NCI-H748 treated with DMSO at 0.1 percent for 48 hours (cell line): ENCODE measurements at places on chromosomes 6 and 20.

- no peak for DNase-seq
Measured at GRCh38 chr6:122069932-122070331, 329.5 kb upstream of the HSF2 start.

DNA sequence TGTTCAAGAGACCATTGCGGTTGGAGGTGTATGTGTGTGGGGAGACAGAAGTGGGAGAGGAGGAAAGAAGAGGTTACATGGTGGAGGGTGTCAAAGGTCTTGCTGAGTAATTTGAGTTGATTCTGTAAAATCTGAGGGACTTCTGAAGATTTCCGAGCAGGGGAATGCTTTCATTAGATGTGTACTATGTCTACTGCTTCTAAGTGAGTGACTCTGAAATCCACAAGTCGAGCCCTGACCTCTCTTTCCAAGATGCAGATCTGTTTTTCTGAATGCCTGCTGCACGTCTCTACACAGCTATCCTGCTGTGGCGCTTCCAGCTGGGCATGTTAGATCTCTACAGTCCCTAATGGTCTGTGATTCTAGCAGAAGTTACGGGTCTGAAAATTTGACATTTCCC is 209.8 kb downstream of the ATXN1 start:
- no peak for DNase-seq

DNA sequence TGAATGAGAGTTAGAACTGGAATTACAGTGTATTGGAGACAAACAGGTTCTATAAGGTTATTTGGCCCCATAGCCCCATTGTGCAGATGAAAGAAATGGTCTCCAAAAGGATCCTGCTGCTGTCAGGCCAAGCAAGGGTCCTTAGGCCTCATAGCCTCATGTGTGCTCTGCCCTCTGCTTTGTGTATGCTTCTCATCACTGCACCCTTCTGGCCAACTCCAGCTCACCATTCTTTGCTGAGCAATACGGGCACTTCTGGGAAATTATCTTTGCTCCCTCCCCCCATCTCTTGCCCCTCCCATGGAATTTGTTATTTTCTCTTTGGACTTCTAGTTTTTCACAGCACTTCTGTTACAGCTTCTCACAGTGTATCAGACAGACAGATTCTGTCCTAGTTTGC is 298.8 kb downstream of the FOXA2 start:
- DNase-seq: no peak

DNA sequence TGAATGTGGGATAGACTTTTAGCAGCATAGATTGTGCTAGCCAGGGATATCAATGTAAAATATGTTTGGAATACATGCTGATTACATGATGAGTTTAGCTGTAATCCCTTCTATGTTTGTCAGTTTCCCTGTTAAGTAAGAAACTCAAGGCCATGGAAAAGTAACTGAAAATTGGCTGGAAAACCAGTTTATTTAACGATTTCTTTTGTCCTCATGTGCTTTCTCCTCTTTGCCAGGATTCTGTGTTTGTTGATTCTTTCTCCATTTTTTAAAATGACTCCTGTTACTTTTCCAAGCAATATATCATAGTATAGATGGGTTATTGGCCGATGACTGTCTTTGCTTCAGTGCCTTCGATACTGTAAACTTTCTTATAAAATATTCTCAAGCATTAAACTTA is 87.5 kb downstream of the SAMD5 start:
- no peak for DNase-seq

- DNase-seq: no peak
Measured at GRCh38 chr6:168574075-168574698, 133.2 kb downstream of the SMOC2 start.

DNA sequence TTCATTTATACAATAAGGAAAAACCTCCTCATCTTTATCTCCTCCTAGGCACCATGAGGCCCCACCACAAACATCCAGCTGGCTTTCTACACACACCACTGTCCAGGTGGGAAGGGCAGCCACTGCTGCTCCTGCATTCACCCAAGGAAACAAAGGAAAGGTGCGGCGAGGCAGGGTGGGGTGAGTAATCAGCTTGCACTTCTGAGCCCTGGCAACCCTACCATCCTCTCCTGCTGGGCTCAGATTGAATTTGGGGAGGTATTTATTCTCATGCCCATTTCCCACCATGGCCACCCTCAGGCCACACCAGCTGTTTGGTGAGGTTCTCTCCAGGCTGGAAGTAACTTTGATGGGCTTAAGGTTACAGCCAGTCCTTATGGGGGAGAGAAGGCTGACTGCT is 31.2 kb upstream of the SPDEF start:
- no peak for DNase-seq

DNA sequence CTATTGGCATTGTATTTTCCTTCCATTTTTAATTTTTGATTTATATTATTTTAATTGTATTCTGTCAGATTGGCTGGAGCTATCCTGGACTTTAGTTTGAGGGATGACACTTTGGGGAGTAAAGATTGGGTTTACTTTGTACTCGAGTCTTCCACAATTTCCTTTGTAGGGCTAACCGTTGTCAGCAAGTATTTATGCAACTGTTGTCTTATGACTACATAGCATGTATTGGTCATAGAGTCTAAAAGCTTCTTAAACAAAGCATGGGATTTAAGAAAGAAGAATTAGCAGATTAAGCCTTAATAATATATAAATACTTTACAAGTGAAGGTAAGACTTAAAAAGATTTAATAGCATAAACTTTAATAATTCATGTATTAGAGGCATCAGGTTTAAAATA is 19.6 kb downstream of the FARS2 start:
- DNase-seq: no peak

- DNase-seq: no peak
Measured at GRCh38 chr20:18403269-18403668, 63.6 kb downstream of the DZANK1 start.

GRCh38 chr6:12265791-12266190 is 24.4 kb upstream of the EDN1 start:
- no peak for DNase-seq

DNA sequence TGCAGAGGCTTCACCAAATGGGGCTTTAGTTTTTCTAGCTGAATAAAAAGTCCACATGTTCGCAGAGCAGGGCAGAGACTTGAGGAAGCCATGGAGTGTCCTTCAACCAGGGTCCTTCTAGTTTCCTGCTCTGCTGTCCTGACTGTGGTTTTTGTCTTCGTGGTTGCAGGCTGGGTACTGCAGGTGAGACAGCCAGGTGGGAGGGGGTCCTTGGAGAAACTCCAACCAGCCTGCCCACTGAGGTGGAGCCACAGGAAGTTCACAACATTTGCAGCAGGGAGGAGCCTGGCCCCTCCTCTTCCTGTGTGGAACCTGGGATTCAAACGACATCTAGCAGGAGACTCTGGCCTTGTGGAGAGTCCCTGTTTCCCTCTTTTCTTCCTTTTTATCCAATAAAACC is 68.8 kb upstream of the MYLIP start:
- DNase-seq: no peak

GRCh38 chr6:11188161-11188915 is 44.1 kb downstream of the NEDD9 start:
- no peak for DNase-seq

DNA sequence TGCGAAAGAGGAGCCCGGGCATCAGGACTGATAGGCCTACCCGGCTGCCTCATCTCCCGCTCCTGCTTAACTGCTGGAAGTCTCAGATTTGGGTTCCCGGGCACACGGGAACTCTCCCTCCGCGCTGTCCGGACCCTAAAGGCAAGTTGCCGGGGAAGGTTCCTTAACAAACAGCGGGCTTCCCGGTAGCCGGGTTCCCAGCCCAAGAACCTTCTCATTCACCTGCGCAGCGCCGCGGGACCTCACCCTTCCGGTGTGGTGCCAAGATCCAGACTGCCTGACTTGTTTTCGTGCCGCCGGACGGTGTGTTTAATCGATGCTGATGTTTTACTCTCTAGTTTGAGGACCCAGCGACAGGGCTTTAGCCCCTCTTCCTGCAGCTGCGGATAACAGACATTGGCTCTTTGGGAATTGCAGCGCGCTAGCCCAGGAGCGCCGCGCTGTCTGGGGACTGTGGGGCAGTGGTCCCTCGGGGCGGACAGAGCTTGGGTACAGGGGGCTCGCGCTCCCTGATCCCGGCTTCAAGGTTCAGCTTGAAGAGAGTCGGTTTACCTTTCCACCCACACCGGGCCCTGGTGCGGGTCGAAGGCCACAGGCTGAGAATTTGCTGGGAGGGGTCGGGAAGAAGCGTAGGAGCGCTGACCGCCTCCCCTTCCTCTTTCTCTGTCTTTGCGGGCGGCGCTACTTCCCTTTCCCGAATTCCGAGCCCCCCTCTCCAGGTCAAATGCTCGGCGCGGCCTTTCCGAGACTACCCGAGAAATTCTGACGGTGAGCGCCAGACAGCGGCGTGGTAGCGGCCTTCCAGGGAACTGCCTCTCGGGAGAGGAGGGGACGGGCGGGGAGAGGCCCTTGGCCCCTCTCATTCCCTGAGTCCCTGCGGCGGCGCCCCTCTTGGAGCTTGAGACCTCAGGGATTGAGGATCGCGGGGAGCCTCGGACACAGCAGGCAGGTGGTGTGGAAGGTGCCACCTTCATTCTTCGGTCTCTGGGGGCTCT is 17.2 kb downstream of the ABT1 start:
- no peak for DNase-seq

DNA sequence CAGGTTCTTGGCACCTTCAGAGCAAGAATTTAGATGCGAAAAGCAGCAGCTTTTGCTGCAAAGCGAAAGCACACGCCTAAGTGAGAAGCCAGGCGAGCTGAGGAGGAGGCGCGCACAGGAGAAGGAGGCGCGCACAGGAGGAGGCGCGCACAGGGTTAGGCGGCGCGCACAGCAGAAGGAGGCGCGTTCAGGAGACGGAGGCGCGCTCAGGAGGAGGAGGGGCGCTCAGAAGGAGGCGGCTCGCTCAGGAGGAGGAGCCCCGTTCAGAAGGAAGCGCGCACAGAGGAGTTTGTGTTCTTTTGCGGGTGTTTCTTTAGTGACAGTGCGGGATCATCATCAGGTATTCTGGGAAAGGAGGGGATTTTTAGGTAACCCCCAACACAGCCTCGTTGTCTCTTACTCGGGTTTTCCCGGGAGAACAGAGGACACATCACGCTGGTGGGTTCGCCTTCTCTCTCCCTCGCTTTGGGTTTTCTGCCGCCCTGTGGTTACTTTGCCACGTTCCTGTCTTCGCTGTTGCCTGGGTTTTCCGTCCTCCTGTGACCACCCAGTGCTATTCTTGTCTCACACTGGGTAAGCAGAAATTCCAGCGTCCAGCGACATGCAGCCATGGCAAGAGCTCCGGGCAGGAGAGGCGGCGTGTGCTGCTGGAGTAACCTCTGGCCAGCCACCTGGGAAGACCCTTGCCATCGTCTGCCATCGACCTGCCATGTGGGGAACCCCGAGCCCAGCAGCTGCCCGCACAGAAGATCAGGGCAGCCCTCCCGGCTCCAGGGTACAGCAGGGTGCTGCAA is 47.0 kb downstream of the WDR27 start:
- DNase-seq: peak; percentile 50

DNA sequence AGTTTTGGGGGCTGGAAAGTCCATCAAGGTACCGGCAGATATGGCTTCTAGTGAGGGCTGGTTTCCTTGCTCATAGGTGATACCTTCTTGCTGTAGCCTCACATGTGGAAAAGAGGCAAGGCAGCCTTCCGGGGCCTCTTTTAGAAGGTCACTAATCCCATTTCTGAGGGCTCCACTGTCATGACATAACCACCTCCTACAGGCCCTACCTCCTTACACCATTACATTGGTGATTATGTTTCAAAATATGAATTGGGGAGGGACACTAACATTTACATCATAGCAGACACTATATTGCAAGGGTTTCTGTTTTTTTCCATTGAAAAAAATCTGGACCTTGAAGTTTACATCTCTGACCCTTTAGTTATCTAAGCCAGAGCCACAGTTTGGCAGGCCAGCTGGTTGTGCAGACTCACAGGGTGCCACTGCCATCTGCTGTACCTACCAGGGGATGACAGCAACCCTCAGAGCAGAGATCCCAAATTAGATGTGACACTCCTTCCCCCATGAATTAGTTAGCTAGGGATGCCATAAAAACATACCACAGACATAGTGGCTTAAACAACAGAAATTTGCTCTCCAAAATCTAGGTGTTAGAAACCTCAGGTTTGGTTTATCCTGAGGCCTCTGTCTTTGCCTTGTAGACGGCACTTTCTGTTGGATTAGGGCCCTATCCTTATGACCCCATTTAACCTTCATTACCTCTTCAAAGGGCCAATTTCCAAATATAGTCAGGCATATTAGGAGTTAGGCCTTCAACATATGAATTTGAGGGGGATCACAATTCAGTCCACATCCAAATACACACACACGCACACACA is 166.4 kb upstream of the RNF217 start:
- peak; percentile 24 for DNase-seq

- DNase-seq: no peak
Measured at GRCh38 chr6:20411953-20412681, 10.4 kb downstream of the E2F3 start.

GRCh38 chr6:90256698-90257485 is 39.8 kb downstream of the BACH2 start:
- DNase-seq: no peak

DNA sequence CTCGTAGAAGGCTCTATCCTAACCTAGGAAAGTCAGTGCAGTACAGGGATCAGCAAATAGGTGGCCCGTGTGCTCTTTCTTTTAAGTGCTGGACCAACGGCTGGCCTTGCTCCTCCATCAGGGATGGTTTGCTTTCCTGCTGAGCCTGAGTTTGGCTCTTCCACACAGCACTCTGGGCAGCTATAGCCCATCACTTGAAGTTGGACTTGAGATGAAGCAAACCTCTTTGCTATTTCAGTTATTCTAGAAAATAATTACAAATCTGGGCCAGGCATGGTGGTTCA is 66.9 kb upstream of the KCNK16 start:
- peak; percentile 7 for DNase-seq

DNA sequence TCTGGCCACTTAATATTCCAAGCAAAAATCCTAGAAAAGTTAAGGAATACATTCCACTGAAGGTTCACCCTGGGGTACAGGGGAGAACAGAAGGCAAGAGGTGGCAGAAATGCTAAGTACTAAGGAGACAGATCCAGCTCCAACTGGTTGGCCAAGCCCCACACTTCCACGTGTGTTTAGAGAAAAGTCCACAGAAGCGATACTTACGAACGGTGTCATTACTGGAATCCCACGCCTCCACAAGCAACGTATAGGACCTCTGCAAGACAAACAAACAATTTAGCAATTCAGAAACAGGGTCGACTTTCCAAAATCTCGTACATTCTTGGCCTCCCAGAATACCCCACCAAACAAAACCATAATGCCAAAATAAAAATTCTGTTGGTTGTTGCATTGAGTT is 10.0 kb downstream of the JAG1 start:
- no peak for DNase-seq

- DNase-seq: no peak
Measured at GRCh38 chr20:17959257-17959627, 9.4 kb downstream of the SNX5 start.

DNA sequence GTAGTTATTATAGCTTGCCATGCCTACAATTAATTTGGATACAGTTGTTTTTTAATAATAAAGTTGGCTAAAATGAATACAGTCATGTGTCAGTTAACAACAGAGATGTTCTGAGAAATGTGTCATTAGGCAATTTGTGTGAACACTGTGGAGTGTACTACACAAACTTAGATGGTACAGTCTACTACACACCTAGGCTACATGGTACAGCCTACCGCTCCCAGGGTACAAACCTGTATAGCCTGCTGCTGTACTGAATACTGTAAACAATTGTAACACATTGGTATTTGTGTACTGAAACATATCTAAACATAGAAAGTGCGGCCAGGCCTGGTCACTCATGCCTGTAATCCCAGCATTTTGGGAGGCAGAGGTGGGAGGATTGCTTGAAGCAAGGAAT is 50.2 kb downstream of the MYLIP start:
- DNase-seq: no peak
